GM23248 (cell line): ENCODE measurements at places on chromosomes 16 and 17.

DNA sequence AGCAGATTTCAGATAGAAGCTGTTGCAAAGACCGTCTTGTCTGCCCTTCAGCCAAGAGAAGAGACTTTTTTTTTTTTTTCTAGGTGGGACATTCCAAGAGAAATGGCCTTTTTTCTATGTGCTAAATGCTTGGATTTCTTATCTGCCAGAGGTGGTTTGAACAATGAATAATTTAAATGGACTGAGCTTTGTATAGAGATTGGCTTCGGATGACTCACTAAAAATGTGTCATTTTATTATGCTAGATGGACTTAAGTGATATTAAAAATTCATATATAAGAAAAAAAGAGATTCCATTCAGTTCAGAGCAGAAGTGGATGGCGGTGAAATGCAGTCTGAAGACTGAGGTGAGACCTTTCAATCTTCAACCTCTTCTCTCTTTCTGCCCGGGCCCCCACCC, 58.4 kb downstream of the MEAK7 start:
- DNase-seq: peak; percentile 37

DNA sequence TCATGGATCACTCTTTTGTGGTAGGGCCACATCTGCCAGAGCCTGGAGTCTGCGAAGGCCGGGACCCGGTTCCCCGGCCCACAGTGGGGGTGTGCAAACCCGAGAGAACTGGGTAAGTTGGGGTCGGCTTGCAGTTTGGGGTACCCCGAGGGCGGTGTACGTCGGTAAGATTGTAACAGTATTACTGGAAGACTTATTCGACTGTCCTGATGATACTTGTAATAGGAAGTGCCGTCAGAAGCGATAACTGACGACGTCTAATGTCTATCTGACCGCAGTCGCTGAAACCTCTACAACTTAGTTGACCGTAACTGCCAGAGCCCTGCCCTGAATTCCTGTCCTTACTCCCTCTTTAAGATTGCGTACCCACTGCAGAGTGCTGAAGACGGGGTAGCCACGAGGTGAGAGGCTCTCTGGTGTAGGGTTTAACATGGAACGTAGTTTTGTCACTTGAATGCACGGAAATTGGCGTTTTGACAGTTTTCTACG, 24.0 kb downstream of the TRPV2 start:
- DNase-seq: peak; percentile 48

- DNase-seq: no peak
Measured at GRCh38 chr17:56675876-56676660, 82.6 kb downstream of the NOG start.

GRCh38 chr17:78381601-78382232, 3.3 kb downstream of the PGS1 start:
- peak; percentile 69 for DNase-seq

GRCh38 chr17:3308603-3309002, 10.4 kb upstream of the OR3A1 start:
- DNase-seq: no peak

- DNase-seq: peak; percentile 30
Measured at GRCh38 chr17:49132699-49133364, at the start of gene B4GALNT2. TSS of gene B4GALNT2 (plus strand) at chr17:49132769. CDS start at chr17:49132793, 24 bp downstream.

- no peak for DNase-seq
Measured at GRCh38 chr17:44914148-44914547, 1.2 kb downstream of the GFAP start.

DNA sequence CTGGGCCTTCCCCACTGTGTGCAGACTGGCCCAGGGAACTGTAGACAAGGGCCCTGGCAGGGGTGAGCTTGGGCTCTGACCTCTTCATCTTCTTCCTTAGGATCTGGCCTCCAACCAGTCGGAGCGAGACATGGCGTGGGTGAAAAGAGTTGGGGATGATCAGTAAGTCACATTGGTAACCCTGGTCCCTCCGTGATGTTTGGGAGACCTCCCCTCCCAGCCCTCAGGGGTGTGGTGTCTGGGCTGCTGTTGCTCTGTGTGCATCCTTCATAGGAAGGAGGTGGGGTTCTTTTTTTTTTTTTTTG, 5.5 kb downstream of the TBKBP1 start:
- DNase-seq: no peak

GRCh38 chr16:17949141-17949981, 387.2 kb downstream of the NPIPA8 start:
- no peak for DNase-seq
